ENCODE measurements at places on chromosomes 16 and 17. TPM values are rescaled to one million over a fixed set of nuclear protein-coding genes. Genes with fewer than 3 reads are reported as not detected.
A peak's percentile ranks its signal among the peaks of the same experiment; 100 is the strongest.

DNA sequence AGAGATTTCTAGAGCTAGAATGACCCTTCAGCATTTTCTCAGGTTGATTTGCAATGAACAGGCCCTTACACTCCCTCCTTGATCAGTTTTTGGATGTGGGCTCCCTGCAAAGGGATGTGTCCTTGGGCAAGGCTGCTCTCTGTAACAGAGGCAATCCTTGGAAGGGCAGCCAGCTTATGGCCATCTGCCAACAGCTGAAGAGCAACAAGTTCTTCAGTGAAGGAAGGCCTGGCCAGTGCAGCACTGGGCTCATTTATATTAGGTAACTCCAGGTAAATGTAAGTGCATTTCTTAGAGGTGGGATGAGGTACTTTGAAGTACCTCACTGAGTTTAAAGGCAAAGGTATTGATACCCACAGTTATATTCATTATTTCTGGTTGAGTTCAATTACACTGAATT is 114.3 kb upstream of the KCNJ16 start:
- peak; percentile 58 for DNase-seq

DNA sequence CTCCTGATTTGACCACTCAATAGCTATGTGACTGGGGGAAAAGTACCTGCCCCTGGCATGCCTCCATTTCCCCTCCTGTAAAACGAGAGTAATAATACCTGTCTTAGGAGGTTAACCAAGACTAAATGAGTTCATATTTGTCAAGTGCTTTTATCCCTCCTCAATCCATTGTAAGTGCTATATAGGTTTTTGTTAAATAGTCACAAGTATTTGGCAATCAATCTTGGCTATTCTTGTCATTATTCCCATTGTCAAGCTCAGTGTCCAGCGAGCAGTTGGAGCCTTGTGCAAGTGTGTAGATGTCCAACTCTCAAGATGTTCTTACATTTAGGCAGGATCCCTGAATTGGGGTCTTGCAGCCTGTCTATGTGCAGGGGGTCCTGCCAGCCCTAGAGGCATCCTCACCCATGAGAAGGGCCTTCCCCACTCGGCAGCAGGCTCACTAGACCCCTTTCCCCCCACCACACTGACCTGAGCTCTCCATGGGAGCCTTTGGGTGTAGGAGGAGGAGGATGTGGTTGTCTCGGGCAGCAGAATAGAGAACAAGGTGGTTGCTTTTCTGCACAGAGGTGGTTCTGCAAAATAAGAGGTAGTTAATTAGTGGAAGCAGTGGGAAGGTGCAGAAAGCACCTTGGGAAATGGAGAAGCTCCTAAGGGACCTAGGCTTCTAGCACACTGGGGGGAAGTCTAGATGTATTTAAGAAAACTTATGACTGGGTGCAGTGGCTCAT is 18.0 kb downstream of the PIK3R6 start:
- DNase-seq, result no peak

DNA sequence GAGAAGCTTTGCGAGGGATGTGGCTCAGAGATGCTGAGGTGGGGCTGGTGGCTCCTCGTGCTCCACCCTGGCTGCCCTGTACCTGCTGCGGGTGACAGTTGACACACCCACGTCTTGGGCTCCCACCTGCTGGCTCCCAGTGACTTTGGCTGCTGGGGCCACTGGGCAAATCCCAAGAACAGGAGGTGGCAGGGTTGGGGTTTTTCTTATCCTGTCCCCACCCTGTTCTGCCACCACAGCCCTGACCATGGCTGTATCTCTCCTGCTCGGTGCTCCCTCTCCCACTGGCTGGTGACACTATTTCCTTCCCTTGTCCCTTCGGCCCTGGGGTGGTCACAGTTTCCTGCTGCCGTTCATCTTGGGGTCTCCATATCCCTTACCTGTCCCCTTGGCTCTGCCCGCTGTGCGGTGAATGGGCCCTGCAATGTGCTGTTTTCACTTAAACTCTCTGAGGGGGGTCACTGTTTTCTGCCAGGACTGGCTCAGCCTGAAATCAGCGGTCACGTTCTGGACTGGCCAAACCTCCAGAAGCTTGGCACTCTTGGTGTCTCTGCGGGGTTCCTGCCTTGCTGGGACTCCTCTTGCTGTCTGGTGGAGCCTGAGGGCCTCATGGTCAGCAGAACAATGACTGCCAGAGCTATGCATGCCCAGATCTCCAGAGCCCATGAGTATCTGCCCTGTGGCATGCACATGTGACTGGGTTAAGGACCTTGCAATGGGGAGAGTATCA is 144.2 kb downstream of the IRF8 start:
- DNase-seq, result no peak

Gene ATP2C2
- not detected for total RNA-seq

DNA sequence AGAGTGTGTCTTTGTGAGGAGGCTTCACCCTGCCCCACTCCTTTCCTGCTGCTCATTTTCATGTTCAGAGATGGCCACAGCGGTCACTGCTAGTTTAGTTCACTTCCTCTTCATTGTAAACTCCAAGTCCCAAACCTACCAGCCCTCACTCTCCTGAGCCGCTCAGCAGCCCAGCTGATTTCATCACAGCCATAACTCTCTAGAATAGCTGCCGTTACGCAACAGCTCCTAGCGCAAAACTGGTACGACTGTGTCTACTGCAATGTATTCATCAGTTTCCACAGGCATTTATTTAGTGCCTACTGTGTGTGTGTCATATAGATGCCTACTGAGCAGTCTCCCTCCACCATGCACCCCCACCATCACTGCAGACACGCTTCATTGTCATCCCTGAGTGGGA is 233.5 kb upstream of the RPL38 start:
- peak; percentile 65 for DNase-seq

GRCh38 chr17:75561927-75562603 is 25.5 kb upstream of the MYO15B start:
- DNase-seq, result no peak

- DNase-seq, result no peak
These were observed 11.2 kb upstream of the ACSF2 start for GRCh38 chr17:50414808-50415207.

- no peak for DNase-seq
These were observed 51.7 kb downstream of the HLF start for GRCh38 chr17:55316499-55316898.

Gene RAB26
- 0.43 TPM for total RNA-seq

GRCh38 chr16:81838794-81839193 is 59.7 kb downstream of the PLCG2 start:
- DNase-seq, result no peak

DNA sequence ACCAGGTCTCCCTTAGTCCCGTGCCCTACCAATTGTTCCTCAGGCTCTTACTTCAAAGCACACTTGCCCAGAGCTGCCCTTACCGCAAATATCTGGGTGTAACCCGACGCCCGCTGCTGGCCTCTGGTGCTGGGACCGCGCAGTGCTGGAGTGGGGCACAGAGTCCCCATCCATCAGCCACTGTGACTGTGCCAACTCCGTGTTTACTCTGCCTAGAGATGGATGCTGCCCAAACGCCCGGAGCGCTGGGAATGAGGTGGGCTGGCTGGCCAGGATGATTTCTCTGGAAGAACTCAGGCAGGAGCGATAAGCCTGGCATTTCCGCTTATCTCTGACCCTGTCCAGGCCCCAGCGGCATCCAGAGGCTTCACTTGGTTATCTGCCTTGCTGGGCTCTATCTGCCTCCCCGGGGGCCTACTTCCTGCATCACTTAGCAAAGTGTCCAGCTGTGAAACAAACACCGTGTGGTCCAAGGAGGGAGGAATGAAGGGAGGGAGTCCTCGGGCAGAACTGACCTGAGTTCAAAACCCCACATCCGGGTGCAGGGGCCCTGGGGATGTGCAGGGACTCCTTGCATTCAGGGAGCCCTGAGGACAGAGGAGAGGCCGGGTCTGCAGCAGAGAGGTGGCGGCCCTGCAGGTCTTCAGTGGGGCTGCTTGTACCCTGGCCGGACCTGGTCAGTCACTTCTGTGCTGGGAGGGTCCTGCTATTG is 9.4 kb upstream of the MYLK3 start:
- DNase-seq, result peak; percentile 85

DNA sequence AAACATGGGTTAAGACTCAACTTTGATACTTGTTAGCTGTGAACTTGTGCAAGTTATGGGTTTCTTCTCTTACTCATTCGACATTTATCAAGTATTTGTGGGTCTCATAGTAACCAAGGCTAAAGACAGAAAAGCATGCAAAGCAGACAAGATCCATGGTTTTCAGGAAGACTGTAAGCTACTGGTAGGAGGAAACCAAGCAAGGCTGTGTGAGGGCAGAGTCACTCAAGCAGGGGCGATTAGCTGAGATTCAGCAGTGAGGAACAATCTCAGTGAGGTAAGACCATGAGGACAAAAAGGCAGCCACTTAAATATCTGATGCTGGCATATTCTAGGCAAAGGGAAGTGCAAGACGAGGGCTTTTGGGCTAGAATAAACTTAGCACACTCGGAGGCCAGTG is 29.5 kb downstream of the MBTD1 start:
- no peak for DNase-seq

DNA sequence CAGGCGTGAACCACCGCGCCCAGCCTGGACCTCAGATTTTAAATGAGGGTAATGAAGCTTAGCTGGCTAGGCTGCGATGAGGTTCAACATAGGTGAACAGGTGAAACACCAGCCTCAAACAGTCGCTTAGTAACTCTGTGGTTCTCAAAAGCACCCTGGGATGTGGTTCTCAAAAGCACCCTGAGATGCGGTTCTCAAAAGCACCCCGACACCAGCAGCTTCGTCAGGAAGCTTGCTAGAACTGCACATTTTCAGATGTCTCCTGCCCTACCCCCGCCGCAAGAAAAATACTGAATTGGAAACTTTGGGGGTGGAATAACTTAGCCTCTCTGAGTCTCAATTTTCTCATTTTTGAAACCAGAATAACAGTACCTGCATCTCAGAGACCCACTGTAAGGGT is 86.7 kb upstream of the XYLT1 start:
- DNase-seq, result no peak

DNA sequence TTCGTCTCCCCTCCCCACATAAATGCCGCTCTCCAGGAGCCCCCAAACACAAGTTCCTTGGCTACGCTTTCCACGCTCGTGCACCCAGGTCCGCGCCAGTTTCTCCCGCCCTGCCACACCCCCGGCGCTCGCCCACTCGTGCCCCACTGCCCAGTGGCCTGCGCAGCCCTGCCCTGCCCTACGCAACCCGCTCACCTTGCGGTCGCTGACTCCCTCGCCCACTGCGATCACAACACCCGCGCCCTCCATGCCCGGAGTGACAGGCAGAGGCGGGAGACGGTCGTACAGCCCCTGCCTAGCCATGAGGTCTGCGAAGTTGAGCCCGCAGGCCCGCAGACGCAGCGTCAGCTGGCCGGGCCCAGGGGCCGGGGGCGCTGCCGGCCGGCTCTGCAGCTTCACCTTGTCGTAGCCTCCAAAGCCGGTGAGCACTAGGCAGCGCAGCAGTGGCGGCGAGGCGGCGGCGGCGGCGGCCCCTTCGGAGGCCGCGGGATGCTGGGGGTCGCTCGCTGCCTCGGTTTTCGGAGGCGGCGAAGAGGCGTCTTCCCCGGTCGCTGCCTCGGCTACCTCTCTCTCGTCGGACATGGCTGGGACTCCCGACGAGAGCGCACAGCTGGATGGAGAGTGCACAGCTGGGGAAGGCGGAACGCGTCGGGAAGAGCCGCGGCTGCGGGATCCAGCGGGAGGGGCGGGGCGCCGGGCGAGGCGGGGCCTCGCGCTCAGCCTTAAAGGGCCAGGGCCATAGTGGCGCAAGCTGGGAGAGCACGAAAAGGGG is at the start of gene VAT1:
Gene VAT1 (minus strand): TSS at position 645 of the 772 bp plus-strand sequence. CDS start 63 bp downstream, at position 582.
- peak; percentile 90 for DNase-seq

- DNase-seq, result no peak
These were observed 124.5 kb downstream of the HS3ST3A1 start for GRCh38 chr17:13477180-13477611.

GRCh38 chr16:66207883-66208265 is 158.6 kb upstream of the CDH5 start:
- DNase-seq, result no peak

Gene SEZ6L2
- 0.70 TPM for total RNA-seq

Gene HOXB2
- 2.7 TPM for total RNA-seq

DNA sequence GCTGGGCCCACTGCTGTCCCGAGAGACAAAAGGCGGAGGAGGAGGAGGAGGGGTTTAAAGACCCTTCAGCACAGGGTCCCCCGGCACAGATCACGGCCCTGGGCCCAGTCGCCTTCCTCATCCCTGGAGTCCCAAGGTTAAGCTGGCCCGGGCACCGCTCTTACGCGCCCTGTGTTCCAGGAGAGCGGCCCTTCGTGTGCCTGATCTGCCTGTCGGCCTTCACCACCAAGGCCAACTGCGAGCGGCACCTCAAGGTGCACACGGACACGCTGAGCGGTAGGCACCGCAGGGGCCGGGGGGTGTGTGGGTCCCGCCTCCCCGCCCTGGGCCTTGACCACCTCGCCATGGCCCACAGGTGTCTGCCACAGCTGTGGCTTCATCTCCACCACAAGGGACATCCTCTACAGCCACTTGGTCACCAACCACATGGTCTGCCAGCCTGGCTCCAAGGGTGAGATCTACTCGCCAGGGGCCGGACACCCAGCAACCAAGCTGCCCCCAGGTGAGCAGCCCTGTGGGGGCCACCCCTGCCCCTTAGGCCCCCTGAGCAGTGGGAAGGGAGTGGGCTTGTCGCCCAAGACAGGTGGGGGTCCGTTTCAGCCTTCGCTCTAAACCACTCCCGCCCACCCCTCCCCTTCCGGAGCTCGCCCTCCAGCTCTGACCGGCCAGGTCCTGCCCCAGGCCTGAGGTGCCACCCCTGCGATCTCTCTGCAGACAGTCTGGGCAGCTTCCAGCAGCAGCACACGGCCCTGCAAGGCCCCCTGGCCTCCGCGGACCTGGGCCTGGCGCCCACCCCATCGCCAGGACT is 37.6 kb upstream of the ZC3H18 start:
- no peak for DNase-seq

- no peak for DNase-seq
These were observed 3.6 kb upstream of the CBX4 start for GRCh38 chr17:79842656-79843473.

DNA sequence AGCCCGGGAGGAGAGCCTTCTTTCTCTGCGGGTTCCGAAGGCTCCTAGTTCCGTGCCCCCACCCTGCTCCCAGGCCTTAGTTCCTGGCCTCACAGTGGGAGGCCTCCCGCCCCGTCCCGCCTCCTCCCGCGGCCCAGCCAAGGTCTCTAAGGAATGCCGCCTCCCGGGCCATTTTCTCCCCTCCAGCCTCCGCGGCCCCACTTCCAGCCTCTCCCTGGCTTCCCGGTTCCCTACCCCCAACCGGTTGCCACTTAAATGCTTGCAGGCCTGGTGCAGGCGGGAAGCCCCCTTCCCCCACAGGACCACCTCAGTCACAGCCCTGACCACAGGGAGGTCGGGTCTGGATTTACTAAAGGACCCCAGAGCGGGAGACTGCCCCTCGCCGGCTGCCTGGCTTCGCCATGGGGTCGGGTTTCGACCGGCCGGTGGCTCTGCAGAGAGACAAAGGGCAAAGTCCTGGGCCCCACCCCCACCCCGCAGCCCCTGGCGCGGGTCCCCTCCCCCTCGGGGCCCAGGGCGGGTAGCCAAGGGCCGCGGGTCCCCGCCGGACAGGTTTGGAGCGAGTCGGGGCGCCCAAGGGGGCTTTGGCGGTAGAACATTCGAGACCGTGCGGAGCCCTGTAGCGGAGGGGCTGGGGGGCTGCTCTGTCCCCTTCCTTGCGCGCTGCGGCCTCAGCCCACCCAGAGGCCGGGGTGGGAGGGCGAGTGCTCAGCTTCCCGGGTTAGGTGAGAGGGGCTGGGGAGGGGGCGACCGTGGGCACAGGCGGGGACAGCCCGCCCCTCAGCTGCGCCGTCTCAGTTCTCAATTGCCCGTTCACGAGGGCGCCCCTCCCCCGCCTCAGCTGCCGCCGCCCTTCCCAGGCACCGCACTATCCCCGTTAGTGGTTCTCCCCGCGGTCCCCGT is 16.4 kb downstream of the IGF2BP1 start:
- no peak for DNase-seq

Gene ZP2
- not detected for total RNA-seq

Gene OR1A1
- not detected for total RNA-seq

- peak; percentile 53 for DNase-seq
These were observed 1.0 kb downstream of the VEZF1 start for GRCh38 chr17:57986841-57987580.

Gene HEATR9
- total RNA-seq, result not detected

Measured in Right ventricle myocardium superior (tissue), 1 donor.